ENCODE measurements at places on chromosomes 4 and X.

GRCh38 chr4:102612824-102613366, 111.7 kb downstream of the NFKB1 start:
- no peak for DNase-seq

DNA sequence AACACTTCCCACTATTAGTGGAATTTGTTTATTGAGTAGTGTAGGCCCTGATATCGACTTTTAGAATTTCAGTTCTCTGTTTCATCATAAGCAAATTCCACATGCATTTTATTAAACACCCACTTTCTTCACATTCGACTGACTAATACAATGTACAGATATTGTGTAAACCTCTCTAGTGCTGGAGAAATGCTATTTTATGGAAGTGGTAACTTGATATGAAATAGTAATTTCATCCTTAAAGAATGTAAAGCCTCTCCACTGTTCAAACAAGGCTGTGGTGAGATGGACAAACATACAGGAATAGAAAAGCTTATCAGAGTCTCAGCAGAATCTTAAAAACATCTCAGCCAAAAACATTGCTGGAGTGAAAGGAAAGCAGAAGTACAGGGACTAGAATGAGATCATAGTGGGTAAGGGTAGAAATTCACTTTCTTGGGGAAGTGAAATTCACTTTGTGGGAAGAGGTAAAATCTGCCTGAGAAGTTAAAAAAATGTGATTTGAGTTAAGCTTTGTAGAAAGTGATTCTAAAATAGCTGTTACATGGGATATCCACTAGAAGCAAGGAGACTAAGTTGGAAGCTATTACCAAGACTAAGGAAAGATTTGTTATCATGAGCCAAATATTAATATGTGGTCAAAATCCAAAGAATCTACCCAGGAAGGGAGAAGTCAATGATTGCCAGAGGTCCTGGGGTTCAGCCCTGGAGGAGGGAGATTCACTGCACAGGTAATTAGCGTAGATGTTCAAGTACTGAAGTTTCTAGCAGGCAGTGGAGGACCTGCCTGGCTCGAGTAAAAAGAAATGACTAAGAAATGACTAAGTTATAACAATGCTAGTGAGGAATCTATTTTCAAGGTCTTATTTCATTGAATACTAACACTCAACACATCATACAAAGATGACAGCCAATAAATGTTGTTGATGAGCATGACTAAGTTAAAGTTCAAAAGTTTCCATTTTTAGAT, 398.3 kb upstream of the FAM47C start:
- DNase-seq = no peak

DNA sequence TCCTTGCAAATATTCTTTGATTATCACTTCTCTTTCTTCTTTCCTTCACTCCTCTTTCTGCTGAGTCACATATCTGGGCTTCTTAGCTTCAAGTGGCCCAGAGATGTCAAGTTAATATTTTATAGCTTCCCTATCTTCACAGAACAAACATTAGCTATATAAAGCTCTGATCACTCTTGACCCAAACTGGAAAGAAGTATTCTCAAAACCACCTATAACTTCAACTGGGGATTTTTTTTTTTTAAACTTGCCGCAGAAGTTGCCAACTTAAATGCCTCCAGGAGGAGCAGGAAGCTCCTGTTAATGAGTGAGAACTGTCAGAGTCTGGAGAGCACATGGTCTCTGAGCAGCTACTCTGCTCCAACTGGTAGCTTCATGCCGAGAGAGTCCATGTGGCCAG, 233.3 kb upstream of the EDNRA start:
- no peak for DNase-seq

GRCh38 chr4:74598611-74599325, 153.8 kb downstream of the AREG start:
- DNase-seq = no peak

GRCh38 chr4:1377606-1378261, 28.5 kb downstream of the NKX1-1 start:
- no peak for DNase-seq

GRCh38 chr4:37446016-37446415, 201.5 kb downstream of the NWD2 start:
- DNase-seq = no peak

GRCh38 chrX:19674041-19674789, 158.9 kb upstream of the MAP3K15 start:
- no peak for DNase-seq

DNA sequence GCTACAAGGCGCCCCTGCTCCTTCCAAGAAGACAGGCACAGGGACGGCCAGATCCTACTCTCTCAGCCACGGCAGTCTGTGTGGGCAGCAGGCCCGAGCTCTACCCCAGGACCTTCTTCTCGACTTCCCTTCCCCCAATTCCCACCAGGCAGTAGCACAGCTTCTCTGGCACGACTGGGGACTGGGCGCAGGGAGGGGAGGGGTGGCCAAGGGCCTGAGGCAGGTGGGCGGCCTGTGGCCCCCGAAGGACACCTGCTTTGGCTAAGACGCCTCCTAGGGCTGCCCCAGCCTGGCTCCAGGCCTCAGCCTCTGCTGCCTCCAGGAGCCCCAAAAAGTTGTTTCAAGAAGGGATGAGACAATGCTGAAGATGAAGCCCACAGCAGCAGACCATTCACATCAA, 24.2 kb upstream of the IRF2 start:
- no peak for DNase-seq

- no peak for DNase-seq
These were observed 125.6 kb downstream of the ARSF start for GRCh38 chrX:3166670-3167455.

- DNase-seq = no peak
These were observed 64.7 kb upstream of the UXT start for GRCh38 chrX:47723689-47724088.

GRCh38 chrX:31168551-31168950, 96.7 kb upstream of the FTHL17 start:
- DNase-seq = no peak

DNA sequence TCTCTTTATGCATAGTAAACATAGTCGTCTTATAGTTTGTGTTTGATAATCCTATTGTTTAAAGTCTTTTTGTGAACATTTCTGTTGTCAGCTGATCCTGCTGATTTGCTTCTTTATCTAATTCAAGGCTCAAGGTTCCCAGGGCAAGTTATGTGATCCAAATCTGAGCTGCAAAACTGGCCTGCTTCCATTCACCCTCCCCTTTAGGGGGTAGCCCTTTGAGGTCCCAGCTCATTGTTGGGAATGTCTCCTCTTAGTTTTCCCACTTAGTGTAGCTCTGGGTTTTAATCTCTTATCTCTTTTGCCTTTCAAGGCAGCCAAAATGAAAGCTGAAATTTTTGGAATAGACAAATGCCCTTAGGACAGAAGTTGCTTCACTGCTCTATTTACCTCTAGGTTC, 40.2 kb upstream of the MAGED1 start:
- DNase-seq = no peak

- DNase-seq = no peak
These were observed 4.2 kb upstream of the NYX start for GRCh38 chrX:41442824-41443550.

GRCh38 chrX:39421006-39421405, 619.7 kb downstream of the MID1IP1 start:
- no peak for DNase-seq

DNA sequence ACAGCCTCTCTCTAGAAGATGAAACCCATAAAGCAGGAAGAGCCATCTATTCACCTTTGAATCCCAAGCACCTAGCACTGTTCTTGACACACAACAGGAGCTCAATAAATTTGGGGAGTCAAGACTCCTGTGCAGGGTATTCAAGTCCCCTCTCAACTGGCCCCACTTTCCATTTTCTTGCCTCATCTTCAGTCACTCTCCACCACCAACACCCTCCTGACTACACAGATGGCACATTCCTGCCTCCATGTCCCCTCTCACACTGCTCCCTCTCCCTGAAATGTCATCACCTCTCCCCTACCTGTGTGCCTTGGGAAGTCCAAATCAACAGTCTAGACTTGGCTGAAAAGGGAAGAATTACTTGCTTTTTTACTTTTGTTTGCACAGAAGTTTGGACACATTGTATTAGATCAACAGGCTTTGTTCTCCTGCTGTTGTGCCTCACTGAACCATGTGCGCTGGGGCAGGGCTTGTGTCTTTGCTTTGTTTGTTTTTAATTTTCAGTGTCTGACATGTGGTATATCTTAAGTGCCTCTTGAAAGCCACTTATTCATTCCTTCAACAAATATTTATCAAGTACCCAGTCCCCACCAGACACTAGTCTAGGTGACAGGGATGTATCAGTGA, 85.1 kb downstream of the APBB2 start:
- DNase-seq = no peak

DNA sequence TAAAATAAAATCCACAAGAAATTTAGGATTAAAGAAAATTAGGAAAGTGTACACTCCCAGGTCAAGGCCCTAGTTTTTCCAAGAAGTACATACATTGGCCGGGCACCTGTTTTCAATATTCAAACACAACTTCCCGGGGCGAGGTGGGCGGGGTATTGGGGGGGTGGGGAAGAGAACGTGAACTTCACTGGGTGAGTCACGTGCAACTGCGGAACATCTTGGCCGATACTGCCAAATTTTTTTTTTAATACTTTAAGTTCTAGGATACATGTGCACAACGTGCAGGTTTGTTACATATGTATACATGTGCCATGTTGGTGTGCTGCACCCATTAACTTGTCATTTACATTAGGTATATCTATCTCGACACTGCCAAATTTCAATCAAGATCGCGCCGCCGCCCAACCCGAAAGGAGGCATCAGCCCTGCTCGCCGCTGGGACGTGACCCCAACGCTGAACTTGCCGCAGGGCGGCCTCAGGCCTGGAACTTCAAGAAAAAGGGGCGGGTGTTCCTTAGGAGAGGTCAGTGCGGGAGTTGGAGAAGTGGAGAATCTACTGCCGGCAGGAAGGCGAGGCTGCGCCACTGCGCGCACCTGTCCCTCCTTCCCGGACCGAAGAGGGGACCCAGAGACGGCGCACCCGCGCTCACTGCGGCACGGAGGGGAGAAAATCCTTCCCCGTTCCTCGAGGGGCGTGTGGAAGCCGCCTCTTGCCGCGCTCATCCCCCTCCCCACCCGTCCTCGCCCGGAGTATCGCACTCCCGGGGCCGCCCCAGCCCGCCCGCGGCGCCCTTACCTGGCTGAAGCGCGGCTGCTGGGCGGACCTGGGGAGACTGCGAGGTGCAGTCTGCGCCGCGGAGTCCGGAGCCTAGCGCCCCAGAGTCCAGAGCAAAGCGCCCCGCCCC, at the start of gene TEC:
Gene TEC, minus strand, starts transcription at position 883 of the 905 bp plus-strand sequence. CDS start 41,224 bp downstream, outside the sequence.
- DNase-seq = no peak

DNA sequence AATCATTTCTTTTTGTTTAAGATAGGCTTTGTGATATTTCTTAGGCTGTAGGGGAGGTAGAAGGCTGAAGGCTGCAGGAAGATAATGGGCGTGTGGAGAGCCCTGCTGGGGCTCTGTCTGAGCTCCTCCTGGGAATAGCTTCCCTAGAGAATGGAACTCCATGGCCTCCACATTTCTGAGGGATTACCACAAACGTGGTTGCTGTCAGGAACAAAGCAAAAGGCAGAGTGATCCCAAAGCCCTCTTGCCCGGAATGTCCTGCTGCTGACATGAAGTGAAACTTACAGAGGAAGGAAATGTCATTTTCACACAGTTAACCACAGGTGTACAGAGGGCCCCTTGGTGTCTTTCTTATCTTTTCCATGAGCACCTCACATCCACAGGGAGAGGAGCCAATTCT, 89.3 kb downstream of the DDIT4L start:
- DNase-seq = no peak

DNA sequence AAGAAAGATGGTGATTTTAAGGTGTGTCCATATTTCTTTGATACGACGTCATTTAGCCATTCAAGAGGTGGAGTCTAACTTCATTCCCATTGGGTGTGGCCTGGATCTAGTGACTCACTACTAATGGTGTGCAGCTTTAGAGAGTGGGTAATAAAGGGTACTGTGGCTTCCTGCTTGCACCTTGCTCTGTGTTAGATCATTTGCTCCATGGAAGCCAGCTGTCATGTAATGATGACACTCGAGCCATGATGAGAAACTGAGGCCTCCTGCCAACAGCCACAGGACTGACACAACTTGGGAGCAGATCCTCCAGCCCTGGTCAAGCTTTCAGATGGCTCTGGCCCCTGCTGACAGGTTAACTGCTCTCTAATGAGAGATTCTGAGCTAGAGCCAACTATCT, 82.0 kb downstream of the UNC5C start:
- no peak for DNase-seq

DNA sequence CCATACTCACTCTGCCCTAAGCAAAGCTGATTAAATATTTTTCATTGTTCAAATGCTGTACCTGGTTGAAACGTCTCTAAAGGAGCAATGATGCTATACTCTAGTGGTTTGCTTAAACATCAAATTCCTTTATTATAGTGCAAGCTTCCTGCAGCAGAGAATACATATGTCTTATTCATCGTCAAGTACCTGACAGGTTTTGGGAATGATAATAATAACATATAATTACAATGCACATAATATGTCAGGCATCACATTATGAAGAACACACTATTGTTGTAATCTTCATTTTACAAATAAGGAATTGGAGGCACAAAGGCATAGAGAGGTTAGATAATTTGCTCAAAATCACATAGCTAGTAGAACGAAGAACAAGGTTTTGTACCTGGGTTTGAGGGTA, 151.6 kb downstream of the GRIA2 start:
- no peak for DNase-seq

DNA sequence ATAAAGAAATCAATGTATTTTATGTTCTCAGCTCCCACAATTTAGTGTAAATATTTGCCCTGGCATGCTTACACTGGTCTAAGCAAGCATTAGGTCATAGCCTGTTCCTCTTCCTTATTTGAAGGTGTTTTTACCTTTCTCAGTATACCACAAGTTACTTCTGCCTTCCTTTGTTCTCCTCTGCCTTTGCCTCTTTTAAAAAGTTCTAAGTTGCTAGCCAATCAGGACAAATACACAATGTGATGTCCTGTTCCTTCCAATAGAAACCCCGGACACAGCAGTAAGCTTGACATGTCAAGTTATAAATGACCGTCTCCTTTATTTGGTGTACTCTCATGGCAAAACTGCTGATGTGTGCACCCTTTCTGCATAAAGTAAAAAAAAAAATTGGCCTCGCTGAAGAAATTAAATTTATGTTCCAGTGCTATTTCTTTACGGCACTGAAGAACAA, 49.4 kb downstream of the UGT2B10 start:
- DNase-seq = no peak

- no peak for DNase-seq
These were observed 384.0 kb upstream of the DIPK2B start for GRCh38 chrX:45584717-45585116.

GRCh38 chr4:86961605-86962295, 26.9 kb downstream of the AFF1 start:
- peak; percentile 84 for DNase-seq
